ENCODE measurements at places on chromosomes 13 and 19.

DNA sequence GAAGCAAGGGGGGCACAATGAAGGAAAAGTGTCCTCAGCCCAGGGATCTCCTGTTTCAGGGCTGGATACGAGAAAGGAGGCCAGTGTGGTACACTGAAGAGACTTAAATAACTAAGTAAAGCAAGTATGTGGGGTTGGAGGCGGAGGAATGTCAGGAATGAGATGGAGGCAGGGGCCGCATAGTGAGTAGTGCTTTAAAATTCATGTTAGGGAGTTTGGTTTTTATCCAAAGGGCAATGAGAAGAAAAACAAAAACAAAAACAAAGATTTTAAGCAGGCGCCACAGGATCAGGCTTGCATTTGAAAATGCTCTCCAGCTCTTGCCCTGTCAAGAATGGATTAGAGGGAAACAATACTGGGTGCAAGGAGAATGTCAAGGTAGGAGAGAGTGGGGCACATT lies 273.4 kb downstream of the DCLK1 start:
- DNase-seq, result no peak

GRCh38 chr13:102928941-102929675 lies 83.3 kb downstream of the ERCC5 start:
- DNase-seq, result no peak

DNA sequence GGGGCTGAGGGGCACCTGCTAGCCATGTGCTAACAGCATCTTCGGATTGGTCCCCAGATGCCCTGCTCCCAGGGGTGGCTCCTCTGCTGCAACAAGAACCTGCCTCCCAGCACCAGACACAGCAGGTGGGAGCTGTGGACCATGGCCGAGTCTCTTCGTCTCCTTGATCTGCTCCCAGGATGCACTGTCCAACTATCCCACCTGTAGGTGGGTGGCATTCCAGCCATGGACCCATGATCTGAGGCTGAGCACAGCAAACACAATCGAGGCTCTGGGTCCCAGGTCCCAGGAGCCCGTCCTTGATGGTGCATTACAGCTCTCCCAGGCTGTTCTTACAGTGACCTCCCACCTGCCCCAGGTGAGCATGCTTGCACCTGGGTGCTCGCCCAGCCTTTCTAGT lies 1.6 kb downstream of the ZNF837 start:
- DNase-seq, result no peak

DNA sequence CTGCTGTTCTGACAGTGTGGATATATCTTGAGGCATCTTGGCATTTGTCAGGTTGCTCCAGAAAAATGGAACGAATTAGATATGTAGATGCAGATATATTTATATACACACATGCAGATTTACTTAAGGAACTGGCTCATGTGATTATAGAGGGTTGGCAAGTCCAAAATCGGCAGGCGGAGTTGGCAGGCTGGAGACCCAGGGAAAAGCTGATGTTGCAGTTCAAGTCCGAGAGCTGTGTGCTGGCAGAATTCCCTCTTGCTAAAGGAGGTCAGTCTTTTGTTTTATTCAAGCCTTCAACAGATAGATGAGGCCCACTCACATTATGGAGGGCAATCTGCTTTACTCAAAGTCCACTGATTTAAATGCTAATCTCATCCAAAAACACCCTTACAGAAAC lies 24.4 kb upstream of the CSNK1A1L start:
- no peak for DNase-seq

GRCh38 chr13:93620181-93620765 lies 393.7 kb downstream of the GPC6 start:
- DNase-seq, result no peak

- DNase-seq, result no peak
Observed at GRCh38 chr13:33727297-33728083, 90.5 kb upstream of the RFC3 start.

GRCh38 chr13:32585550-32586079 lies 637 bp upstream of the PDS5B start:
- DNase-seq, result no peak

- no peak for DNase-seq
Observed at GRCh38 chr19:43747557-43748204, 7.1 kb downstream of the SMG9 start.

DNA sequence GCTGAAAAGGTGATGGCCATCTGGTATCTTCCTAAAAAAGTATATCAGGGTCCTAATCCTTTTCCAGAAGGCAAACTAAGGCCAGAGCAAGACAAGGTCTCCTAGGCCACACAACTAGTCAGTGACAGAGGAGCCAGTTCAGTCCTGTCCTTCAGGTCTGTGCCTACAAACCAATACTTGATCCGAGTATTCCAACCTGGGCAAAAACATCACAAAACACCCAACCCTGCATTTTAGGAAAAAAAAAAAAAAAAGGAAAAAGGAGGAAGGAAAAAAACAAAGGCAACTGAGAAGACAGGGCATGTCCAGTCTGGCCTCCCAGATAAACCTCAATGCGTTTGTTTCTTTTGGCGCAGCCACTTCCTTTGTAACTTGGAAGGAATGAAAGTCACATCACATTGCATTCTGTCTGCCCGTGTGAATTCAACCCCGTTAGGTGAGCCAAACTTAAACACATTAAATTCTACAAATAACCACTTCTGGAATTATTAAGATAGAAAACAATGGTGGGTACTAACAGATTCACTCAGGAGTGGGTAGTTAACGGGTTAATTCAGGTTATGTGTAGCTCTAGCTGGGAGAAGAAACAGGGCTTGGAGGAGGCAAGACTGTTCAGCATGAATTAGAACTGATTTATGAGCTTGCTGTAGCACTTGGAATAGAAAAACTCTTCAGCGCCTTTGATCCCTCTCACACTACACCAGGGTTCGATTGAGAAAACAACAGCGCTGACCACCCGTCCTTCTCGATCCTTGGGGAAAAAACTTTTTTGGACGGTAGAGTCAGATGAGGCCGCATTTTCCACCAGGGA lies 43.0 kb upstream of the HNRNPA1L2 start:
- no peak for DNase-seq

- no peak for DNase-seq
Observed at GRCh38 chr19:2536461-2536860, 60.5 kb downstream of the GADD45B start.

DNA sequence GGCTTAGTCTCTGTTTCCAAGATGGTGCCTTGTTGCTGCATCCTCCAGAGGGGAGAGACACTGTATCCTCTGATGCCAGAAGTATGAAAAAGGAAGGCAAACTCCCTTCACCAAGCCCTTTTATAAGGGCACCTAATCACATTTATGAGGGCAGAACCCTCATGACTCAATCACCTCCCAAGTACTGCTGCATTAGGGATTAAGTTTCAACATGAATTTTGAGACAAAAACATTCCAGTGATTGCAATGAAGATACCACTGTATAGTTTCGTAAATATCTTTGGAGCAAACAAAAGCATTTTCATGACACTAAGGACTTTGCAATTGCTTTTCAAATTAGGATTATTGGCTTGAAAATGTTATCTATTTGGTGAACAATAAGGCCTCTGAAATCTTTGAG lies 63.8 kb downstream of the RNF17 start:
- no peak for DNase-seq

DNA sequence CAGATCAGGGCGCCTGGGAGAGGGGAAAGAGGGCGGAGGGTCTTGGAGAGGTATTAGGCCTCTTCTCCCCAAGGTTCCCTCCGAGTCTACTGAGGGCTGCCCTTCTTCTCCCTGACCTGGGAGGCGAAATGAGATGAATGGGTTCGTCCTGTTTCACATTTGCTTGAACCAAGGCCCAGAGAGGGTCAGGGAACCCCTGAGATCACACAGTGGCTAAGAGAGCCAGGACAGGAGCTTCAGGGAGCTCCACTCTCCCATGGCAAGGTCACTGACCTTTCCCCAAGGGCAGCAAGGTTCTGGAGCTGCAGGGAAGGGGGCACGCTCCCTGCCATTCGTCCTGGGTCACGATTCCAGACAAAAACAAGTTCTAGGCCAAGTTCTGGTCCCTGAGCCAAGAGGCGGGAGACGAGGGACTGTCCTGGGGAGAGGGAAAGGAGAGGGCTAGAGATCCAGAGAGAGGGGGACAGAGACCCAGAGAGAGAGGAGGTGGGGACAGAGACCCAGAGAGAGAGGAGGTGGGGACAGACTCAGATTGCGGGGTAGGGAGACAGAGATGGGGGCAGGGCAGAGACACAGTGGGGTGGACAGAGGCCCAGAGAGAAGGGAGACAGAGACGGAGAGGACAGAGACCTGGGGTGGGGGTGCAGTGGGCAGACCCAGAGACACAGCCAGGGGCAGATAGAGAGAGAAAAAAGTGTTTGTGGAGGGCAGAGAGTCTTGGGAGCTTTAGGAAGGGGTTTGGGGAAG lies 541 bp downstream of the ASPDH start:
- no peak for DNase-seq

DNA sequence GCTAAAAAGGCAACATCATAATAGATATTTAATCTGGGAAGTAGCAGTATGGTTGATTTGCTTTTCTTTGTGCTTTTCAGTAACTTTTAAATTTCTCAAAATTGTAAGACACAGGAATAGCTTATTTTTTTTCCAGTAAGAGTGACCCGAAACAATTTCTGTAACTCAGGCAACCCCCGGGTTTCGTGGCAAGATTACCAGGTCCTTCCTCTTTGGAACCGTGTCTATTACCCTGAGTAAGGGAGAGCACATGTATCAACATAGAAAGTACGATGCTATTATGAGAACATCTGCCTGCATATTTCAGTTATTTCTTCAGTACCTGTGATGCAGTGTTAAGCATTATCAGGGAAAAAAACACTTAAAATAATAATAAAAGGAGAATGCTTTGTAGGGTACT lies 64.1 kb downstream of the DOCK9 start:
- DNase-seq, result no peak

- no peak for DNase-seq
Observed at GRCh38 chr13:91426913-91427312, 28.5 kb downstream of the GPC5 start.

DNA sequence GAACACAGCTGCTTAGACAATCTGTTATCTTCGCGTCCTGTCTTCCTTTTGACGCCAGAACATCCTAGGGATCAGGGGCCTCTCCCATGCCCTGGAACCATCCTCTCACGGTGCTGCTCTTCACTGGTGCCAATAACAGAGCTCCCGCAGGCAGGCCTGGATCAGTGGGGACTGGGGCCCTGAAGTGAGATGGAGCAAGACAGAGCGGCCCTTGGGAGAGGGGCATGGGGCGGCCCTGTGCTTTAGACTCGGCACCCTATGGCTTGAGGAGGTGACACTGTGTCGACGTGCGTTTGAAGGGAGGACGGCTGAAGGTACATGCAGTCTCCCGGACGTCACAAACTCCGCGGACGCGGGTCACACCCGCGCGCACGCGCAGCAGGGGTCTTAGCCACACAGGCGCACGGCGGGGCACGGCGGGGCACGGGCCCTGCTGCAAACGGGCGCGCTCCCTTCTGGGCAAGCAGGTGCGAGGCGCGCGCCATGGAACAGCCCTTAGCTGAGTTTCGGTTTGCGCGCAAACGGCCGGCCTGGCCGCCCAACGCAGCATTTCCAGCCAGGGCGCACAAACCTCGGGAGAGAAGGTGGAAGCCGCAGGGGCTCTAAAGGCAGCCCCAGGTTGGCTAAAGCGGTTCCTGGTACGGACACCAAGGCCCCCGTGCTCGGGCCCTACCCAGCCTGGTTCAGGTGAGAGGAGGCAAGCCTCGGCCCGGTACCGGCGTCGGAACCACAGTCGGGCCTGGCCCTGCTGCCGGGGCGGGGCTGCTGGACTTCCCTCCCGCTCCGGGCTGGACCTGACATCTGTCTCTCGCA lies 16.5 kb upstream of the RNF17 start:
- DNase-seq, result no peak

DNA sequence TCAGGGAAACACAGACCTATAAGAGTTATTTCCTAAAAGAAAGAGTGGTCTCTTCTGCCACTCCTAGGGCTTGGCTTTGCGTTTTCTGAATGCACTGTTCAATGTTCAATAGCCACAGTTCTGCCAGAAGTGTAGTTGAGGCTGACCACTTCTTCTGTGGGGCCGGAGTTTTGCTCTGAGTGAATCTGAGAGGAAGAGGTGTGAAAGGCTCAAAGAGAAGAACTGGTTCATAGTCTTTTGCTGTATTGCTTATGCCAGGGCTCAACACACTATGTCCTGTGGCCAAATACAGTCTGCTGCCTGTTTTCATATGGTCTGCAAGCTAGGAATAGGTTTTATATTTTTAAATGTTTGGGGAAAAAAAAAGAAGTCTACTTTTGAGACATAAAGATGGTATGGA lies 128.2 kb downstream of the STOML3 start:
- no peak for DNase-seq

DNA sequence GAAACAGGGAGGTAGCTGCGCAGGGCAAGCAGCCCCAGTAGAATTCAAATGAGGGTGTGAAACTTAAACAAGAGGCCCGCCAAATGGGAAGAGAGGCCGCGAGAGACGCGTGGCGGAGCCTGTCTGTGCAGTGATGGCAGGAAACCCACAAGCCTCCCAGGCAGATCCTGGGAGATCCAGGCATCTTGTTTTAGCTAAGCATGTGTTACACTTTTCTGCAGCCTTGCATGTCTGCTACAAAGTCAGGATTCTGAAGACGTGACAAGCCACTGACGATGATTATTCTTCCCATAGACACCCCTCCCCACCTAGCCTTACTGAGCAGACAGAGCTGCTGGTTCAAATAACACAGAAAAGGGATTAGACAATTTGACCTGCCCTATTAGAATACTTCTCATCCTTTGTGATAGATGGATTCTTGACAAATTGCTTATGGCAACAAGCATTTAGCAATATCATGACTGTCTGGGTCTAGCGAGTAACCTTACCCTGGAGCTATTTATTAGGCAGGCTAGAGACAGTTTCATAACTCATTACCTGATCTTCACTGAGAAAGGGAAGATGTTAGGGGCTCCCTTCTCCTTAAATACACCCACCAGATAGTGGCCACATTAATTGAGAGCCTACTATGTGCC lies 185.2 kb upstream of the IRS2 start:
- no peak for DNase-seq

DNA sequence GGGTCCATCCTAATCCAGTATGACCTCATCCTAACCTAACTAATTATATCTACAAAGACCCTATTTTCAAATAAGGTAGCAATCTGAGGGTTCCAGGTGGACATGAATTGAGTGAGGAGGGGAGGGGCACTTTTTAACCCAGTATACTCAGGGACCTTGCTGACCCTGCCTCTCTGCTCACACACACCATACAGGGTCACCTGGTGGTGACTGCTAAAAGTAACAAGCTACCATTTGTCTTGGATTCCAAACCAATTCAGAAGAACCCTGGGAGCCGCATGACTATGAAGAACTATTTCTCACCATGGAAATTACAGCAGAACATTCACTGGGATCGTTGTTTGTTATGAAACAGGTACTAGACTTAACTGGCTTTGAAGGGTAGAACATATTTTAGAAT lies 151.9 kb downstream of the LACC1 start:
- no peak for DNase-seq

DNA sequence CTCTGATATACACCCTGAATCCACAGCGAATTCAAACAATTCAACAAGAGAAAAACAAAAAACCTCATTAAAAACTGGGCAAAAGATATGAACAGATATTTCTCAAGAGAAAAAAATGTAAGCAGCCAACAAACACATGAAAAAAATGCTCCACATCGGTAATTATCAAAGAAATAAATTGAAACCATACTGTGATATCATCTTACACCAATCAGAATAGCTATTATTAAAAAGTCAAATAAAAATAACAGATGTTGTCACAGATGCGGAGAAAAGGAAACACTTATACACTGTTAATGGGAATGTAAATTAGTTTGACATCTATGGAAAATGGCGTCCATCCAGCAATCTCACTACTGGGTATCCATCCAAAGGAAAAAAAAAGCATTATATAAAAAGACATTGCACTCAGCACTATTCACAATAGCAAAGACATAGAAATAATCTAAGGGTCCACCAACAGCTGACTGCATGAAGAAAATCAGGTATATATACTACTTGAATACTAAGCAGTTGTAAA lies 1495.0 kb upstream of the PCDH20 start:
- no peak for DNase-seq

GRCh38 chr13:87498681-87499080 lies 172.5 kb upstream of the SLITRK5 start:
- DNase-seq, result no peak
